Activated T-cell treated with anti-CD3 and anti-CD28 coated beads, Interleukin-2, amount 50 U/mL, for 24 hours (primary cell): ENCODE measurements at places on chromosomes 5 and 9.

GRCh38 chr5:177495243-177496060 is 2.0 kb downstream of the PDLIM7 start:
- DNase-seq, result no peak

- DNase-seq, result peak; percentile 59
Measured at GRCh38 chr9:129436751-129437625, 183.9 kb downstream of the C9orf50 start.

- DNase-seq, result no peak
Measured at GRCh38 chr5:73376618-73377170, 71.9 kb downstream of the FOXD1 start.

- no peak for DNase-seq
Measured at GRCh38 chr9:111986035-111986556, 89.5 kb downstream of the UGCG start.

GRCh38 chr9:37937366-37937765 is 33.4 kb upstream of the SLC25A51 start:
- no peak for DNase-seq

GRCh38 chr5:60812426-60812825 is 31.6 kb downstream of the ELOVL7 start:
- DNase-seq, result no peak

DNA sequence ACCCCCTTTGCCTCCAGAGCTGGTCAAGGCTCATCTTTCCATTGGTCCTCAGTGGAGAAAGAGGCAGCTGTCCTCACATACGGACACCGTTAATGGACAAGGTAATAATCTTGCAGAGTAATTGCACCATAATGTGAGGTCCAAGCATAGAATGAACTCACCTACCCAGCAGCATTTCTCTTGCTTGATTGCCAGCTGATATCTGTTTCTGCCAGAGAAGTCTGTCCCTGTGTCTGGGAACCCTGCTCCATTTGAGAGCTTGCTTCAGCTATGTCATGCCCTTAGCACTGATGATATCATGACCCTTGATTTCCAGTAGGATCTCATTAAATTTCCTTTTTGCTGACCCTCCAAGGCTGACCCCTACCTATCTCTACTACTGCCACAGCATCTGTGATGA is 154.6 kb downstream of the PIK3R1 start:
- DNase-seq, result no peak

GRCh38 chr5:24401773-24402172 is 243.0 kb downstream of the CDH10 start:
- DNase-seq, result no peak

GRCh38 chr5:1654786-1655495 is 131.2 kb upstream of the LPCAT1 start:
- DNase-seq, result no peak

GRCh38 chr5:78824831-78825281 is 160.3 kb downstream of the ARSB start:
- no peak for DNase-seq

DNA sequence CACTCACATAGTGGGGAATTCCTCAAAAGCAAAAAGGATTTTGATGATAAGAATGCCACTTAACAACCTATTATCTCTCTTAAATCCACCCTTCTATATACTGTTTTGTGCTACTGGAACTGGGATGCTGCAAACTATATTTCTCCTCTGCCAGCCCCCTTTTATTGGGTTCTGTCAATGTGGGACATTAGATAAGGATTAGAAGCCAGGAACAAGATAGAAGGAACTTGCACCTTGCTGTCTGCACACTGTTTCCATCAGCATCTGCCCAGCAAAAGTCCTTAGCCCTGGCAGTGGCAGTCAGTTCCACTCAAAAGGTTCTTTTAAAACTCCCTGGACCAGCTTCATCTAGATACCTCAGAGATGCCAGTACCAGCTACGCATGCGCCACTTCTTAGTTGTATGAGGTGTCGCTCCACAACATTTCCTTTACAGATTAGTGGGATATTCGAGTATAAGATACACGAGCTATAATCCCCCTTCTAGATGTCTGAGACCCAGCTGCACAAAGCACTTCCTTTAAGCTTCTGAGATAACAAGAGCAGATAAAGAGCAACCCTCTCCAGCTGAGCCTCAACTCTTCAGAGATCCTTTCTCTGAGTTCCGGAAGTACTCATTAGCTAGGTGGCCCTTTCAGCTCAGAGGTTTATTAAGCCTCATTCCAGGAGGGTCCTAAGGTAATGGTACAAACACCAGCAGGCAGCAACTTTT is 45.3 kb downstream of the CERT1 start:
- no peak for DNase-seq

- no peak for DNase-seq
Measured at GRCh38 chr5:141150224-141150992, 551 bp downstream of the PCDHB6 start.

DNA sequence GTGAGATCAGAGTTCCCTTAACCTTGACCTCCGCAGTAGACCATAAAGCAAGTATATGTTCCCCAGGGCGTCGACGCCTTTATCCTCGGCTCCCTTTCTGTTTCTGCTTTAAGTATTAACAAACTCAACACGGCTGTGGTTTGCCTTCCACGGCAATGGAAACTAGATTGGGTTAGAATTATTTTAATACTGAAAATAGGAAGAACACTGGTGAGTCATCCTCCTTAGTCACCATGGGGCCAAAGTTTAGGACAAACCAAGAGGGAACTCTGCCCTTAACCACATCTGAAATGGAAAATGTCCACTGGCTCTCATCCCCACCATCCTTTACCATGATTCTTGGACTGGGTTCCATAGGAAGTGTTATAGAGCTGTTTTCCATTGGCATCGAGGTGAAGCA is 386.1 kb downstream of the ACTL7B start:
- no peak for DNase-seq

GRCh38 chr5:172724242-172725183 is 46.5 kb downstream of the DUSP1 start:
- DNase-seq, result no peak

DNA sequence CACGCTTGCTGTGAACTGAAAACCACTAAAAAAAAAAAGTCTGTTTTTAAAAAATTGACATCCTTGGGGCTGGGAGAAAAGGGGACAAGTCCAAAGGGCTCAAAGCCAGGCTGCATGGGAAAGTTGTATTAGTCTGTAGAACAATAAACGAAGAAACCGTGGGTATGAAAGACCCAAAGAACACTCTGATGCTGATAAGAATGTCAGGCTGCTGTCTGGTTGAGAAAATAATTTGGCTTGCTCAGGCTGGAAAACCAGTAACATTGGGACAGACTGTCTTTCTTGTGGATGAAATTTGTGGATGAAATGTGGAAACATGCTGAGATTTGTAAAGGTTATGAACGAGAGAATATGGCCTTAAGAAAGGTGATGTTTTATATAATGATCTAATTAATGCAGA is 68.5 kb upstream of the HSPB3 start:
- no peak for DNase-seq

GRCh38 chr5:142737179-142737578 is 33.0 kb upstream of the ARHGAP26 start:
- no peak for DNase-seq

DNA sequence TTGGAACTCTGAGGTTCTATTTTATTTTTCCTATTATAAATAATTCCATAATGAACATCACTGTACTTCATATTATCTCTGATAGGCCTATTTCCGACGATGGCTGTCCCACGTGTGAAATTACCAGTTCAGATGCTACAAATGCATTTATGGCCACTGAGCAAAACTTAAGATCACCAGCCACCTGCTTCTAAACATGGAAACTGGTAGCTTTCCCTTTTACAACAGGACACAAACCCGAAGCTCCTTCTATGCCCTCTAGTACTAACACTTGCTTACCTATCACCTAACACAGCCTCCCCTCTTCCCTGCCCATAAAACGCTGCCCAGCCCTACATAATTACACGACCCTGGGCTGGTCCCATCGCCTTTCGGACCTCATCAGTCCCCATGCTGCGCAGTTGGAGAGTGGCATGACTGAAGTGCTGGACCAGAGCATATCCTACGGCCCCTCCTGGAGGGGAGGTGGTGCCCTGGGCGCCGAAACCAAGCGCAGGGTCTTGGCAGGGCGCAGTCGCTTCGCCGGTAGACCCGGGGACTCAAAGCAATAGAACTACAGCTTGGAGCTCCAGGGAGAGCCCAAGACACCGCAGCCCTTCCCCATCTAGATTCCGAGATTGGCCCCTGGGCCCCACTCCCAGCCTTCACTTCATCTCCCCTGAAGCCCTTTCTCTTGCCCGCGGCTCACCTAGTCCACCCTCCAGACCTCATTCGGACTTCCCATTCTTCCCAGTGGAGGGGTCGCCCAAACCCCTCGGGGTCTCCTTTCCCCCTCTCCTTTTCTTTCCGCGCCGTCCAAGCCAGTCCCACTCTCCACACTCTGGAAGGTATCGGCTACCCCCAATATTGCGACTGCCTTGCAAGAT is 1.0 kb upstream of the SAP30L start:
- DNase-seq, result no peak
